ENCODE measurements at places on chromosomes 6 and 20.

- no peak for DNase-seq
These were observed 7.1 kb downstream of the KIF13A start for GRCh38 chr6:17980329-17980728.

DNA sequence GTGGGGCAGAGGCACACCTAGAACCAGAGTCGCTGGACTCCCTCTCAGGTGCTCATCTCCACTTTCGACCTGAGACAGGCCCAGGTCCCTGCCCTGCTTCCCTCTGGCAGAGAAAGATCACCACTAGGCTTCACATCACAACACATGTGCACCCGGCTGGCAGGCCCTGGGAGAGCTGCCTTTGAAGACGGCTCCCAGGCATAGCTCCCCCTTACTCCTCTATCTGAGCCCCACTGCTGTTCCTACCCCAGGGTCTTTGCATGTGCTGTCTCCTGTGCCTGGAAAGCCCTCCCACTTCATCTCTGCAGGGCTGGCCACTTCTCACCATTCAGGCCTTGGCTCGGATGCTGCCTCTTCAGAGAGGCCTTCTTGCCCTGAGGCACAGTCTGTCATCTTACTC is 89.2 kb downstream of the NOL4L start:
- DNase-seq: no peak

DNA sequence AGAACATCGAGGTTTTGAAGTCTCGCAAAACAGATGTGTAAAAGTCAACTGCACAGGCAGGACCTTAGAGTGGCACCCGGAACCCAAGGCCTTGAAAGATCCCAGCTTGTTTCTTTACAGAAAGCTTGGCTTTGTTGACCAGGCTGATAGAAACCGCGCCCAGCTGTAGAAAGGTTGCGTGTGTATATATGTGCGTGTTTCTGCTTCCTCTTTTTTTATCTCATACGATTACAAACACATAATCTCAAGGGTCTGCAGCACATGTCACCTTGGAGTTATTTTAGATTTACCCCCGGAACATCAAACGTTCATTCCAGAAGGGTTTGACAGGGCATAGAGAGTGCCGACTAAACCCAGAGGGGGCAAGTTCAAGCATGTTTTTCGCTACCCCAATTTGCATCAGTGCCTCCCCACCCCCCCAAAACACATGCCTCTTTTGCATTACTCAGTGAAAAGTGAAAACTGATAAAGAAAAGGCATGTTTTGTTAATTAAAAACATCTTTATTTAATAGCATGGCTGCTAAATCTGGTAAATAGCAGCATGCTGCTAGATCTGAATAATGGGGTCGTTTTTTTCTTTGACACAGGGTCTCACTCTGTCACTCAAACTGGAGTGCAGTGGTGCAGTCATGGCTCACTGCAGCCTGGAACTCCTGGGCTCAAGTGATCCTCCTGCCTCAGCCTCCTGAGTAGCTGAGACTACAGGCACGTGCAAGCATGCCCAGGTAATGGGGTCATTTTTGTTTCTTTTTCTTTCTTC is 33.2 kb upstream of the NCOA3 start:
- DNase-seq: no peak

GRCh38 chr20:4548552-4548951 is 173.2 kb upstream of the PRND start:
- no peak for DNase-seq

GRCh38 chr6:113591896-113592827 is 265.0 kb upstream of the MARCKS start:
- no peak for DNase-seq

- DNase-seq: no peak
These were observed 210.4 kb downstream of the FOXC1 start for GRCh38 chr6:1820165-1820564.

GRCh38 chr20:57038608-57039440 is 227.6 kb downstream of the BMP7 start:
- DNase-seq: no peak

DNA sequence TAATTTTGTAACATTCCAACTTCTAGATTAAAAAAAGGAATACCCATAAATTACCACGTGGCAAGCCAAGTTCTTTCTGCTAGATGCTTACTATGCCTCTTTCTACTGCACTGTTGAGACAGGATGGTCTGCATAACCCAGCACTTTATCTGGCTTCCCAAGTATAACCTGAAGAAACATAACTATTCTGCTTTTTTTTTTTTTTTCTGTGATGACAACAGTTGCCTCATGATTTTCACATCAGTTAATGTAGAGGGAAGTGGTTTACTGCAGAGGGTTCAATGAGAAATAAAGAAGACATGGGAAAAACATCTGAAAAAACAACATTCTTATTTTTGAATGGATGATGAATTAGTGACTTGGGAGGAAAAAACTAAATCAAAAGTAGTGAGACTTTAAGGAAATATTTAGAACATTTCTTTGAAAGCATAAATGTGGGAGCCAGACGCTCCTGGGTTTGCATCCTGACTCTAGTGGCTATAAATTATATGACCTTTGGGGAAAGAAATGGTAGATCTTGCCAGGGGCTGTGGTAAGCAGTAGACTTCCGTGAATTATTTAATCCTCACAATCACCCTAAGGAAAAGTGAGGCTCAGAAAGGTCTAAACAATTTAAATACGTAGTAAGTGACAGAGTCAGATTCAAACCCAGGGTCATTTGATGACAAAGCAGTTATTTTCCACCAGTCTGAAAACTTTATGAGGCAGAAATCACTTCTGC is 230.7 kb downstream of the PHACTR1 start:
- DNase-seq: no peak

DNA sequence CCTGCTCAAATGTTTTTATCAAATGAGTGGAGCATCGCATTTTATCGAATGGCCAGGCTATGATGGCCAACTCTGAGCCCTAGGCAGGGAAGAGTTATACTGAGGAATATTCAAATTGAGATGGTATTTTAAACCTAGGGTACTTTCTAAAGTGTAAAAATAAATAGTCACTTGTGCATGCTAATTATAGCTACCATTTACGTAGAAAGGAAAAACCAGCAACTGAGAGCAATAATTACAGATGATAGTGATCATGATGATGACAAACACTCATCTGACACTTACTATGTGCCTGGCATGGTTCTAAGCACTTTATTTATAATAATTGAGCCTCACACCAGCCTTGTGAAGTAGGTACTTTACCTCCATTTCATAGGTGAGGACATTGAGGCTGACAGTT is 455.7 kb downstream of the CD83 start:
- no peak for DNase-seq

- no peak for DNase-seq
These were observed 64.4 kb upstream of the PLEKHG1 start for GRCh38 chr6:150535151-150535804.

- DNase-seq: no peak
These were observed 11.7 kb downstream of the ZBTB46 start for GRCh38 chr20:63819224-63819921.

- no peak for DNase-seq
These were observed 7.0 kb downstream of the HELZ2 start for GRCh38 chr20:63567136-63567385.

DNA sequence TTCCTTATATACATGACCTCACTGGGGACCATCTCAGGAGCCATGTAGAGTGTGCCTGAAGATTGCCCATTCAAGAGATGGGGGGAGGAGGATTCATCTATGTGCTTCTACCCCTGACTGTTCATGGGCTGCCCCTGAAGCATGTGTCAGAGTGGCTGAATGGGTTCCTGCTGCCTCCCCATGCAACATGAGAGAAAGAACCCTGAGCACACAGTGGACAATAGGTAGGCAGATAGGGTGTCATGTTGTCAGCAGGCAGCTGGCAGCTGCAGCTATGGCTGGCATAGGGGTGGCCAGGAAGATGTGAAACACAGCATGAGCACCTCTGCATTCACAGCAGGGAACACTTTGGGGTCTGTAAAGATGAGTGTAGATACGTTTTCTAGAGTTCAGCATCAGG is 208.4 kb upstream of the CNR1 start:
- DNase-seq: no peak

- DNase-seq: peak; percentile 32
These were observed 218.2 kb downstream of the OR2B2 start for GRCh38 chr6:27693766-27694546.

GRCh38 chr6:85923013-85923430 is 280.3 kb upstream of the SYNCRIP start:
- DNase-seq: no peak

- DNase-seq: no peak
These were observed 104.0 kb downstream of the COL12A1 start for GRCh38 chr6:75101896-75102295.

DNA sequence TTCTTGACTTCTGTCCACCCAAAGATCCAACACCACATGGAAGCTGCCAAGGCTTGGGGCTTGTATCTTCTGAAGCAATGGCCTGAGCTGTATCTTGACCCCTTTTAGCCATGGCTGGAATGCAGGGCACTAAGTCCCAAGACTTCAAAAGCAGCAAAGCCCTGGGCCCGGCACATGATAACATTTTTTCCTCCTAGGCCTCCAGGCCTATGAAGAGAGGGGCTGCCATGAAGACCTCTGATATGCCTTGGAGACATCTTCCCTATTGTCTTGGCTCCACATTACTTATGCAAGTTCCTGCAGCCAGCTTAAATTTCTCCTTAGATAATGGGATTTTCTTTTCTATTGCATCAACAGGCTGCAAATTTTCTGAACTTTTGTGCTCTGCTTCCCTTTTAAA is 1252.6 kb upstream of the CITED2 start:
- DNase-seq: no peak

GRCh38 chr6:120230008-120230407 is 880.4 kb upstream of the MAN1A1 start:
- no peak for DNase-seq

GRCh38 chr6:16212276-16212675 is 26.1 kb upstream of the GMPR start:
- DNase-seq: no peak

- DNase-seq: no peak
These were observed 151.8 kb upstream of the HEY2 start for GRCh38 chr6:125597411-125598253.

GRCh38 chr6:158160932-158161539 is 7.0 kb downstream of the SERAC1 start:
- DNase-seq: no peak

- DNase-seq: no peak
These were observed 13.6 kb downstream of the HEBP2 start for GRCh38 chr6:138417493-138418117.

DNA sequence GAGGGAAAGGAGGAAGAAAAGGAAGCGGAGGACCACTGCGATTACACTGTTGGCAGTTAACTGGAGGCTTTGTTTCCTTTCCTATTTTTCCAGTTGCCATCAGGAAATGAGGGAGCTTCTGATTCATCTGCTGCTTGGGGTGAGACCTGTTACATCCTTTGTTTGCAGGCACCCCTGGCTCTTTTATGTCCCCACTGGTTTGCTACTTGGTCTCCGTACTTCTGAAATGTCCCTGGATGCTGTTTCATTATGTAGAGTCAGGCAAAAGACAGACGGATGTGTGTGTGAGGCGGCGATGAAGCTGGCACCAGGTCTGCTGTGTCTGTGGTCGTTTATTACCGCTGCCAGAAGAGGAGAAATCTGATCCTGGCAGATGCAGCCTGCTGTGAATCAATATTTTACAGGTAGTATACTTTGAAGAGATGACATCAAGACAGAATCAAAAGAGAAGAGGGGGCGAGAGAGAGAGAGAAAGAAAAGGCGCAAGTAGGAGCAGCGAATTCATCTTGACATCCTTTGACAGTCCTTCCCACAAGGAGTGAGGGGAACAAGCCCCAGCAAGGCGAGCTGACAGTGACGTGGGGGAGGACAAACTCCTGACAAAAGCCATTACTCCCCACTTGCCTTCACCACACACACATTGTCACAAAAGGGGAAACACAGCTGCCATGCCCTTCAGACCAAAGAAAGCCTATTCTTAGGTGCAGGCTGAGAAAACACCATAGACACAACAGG is 145.9 kb upstream of the FBXL4 start:
- DNase-seq: no peak

DNA sequence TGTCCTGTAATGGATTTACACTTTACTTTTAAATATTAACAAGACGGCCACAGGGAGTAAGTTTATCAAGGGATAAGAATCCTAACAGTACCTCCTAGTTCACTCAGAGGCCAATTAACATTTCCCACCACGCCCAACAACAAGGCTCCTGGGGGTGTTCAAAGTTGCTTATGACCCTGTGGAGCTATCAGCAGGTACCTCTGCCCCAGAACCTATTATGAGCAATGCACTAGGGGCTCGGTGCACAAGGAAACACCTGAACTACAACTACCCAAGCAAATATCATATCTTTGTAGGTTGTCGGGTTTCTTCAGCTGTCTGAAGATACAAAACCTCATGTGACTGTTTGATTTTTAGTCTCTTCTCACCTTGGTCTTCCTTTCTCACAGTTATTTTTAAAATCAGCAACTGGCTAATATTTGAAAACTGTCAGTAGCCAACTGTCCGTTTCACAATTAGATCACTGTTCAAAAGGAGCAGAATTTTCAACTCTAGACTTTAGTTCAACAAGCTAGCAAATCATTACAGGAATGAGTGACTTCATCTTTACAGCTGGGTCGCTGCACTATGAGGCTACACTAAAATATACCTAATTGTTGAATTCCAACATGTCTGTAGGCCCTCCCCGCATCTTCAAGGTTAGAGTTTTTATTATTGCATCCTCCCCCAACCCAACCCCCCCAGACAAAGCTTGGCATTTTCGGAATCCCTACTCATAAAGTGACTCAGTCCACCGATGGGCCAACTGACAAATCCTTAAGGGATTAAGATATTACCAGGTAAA is 38.1 kb downstream of the B4GALT5 start:
- DNase-seq: no peak

DNA sequence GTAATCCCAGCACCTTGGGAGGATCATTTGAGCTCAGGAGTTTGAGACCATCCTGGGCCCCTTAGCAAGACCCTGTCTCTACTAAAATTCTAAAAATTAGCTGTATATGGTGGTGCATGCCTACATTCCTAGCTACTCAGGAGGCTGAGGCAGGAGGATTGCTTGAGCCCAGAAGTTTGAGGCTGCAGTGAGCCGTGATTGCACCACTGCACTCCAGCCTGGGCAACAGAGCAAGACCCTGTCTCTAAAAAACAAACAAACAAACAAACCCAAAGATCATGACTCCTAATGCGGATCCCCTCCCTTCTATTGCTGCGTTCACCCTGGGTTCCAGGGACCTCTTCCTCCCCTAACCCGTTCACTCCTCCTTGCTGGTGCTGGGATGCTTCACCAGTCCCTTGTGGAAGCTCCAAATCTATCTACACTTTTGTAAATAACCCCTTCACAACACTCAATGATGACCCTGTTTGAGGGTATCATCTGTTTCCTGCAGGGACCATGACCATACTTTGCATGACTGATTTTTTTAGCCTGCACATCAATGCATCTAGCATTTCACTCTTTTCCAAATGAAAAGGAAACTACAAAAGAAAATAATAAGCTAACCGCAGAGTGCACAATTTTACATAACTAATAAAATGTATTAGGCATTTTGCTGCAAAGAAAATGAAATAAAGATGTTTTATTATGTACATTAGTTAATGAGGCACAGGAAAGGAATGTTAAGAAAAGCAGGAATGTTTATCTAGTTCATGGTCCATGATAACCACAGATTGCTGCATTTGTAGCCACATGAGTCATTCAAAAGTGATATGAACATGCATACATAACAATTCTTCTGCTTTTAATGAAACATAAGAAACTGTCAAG is 30.5 kb upstream of the IPCEF1 start:
- no peak for DNase-seq

GRCh38 chr6:110181131-110182030 is 1.2 kb downstream of the CDC40 start:
- no peak for DNase-seq

- no peak for DNase-seq
These were observed 102.5 kb upstream of the PTPRT start for GRCh38 chr20:43292222-43292621.

GRCh38 chr20:22716821-22717351 is 132.5 kb upstream of the FOXA2 start:
- DNase-seq: no peak
